NCI-H2171 treated with DMSO at 0.1 percent for 48 hours (cell line): ENCODE measurements at places on chromosomes 4 and X.

GRCh38 chr4:126916626-126917140, 716.1 kb upstream of the INTU start:
- peak; percentile 42 for DNase-seq

DNA sequence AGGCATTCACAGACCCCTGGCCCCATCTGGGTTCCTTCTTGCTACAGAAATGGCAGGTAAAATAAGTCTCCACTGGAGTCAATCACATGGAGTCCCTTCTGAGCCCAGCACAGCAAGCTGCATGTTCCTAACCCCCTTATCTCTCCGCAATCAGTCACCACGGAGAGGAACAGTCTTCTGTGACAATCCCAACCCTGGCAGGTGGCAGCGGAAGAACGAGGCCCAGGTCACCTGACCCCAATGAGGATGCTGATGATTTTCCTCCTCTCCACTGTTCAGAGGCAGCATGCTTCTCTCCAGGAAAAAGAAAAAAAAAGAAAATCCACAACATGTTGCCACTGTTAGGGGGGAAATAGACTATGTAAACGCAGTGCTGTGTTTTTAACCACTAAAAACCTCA, 50.1 kb downstream of the TSPAN5 start:
- peak; percentile 3 for DNase-seq

DNA sequence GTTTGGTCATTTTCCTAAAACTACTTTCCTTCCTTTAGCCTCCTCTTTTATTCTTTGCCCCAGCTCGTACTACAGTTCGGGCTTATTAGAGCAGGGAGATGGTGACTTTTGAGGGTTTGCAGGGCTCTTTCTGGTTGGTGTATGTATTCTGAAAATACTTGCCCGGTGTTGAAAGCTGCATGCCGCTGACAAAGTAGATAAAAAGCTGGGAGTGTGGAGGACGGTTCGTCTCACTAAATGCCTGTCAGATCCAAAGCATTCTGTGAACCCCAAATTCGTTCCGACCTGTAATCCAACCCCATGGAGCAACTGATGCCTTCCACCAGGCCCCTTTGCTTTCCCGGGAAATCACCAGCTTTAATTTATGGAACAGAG, 19.2 kb downstream of the TRIM2 start:
- no peak for DNase-seq

- no peak for DNase-seq
Measured at GRCh38 chr4:41528512-41529205, 9.3 kb upstream of the LIMCH1 start.

DNA sequence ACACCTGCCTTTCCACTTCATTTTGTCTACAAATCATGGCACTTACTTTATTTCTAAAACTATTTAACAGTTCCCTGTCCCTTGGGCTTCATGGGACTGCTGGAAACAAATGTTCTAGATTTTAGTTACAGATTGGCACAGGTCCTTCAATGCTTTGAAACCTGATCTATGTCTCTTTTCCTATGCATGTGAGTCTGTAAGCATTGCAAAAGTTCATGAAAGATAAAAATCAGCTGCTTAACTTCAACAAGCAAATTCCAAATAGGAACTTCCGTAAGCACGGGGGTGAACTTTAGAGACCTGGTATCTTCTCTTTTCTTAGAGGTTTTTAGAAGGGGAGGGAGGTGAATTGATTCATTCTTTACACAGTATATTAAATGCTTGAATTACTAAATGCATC, 9.5 kb downstream of the LGI2 start:
- peak; percentile 76 for DNase-seq

DNA sequence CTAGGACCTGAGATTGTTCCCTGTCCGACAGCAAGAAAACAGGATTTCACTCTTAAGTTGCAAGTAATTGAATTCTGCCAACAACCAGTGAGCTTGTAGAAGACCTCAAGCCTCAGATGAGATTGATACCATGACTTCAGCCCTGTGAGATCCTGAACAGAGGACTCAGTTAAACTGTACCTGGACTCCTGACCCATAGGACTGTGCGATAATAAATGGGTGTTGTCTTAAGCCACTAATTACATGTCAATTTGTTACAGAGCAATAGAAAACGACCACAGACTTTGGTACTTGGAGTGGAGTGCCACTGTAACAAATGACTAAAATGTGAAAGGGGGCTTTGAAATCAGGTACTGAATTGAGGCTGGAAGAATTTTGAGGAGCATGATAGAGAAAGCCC, 12.0 kb downstream of the PBDC1 start:
- no peak for DNase-seq

GRCh38 chr4:53914313-53915016, 149.9 kb downstream of the CHIC2 start:
- no peak for DNase-seq

GRCh38 chr4:85058551-85058950, 92.1 kb upstream of the WDFY3 start:
- DNase-seq: no peak

GRCh38 chr4:176964116-176964691, 171.5 kb upstream of the VEGFC start:
- no peak for DNase-seq

GRCh38 chr4:153877898-153878297, 89.0 kb upstream of the SFRP2 start:
- no peak for DNase-seq

DNA sequence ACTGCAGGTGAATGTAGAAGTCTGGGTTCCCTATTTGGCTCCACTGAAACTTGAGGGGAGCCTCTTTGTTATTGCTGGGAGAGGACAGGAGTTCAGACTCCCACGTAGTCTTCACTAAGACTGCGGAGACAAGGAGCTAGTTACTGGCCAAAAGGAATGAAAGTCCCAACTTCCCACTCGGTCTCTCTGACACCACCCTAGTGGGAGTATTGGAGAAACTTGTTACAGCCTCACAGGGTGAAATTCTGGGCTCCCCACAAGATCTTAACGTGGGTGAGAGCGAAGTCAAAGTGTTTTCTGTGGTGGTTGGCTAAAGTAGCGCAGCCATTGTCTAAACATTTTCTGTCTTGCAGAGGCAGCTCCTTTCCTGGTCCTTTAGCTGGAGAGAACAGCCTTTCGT, 13.5 kb downstream of the MYOZ2 start:
- DNase-seq: no peak

GRCh38 chrX:111180750-111181240, 84.8 kb downstream of the PAK3 start:
- DNase-seq: no peak

- no peak for DNase-seq
Measured at GRCh38 chrX:71292669-71293365, 8.7 kb upstream of the ITGB1BP2 start.

DNA sequence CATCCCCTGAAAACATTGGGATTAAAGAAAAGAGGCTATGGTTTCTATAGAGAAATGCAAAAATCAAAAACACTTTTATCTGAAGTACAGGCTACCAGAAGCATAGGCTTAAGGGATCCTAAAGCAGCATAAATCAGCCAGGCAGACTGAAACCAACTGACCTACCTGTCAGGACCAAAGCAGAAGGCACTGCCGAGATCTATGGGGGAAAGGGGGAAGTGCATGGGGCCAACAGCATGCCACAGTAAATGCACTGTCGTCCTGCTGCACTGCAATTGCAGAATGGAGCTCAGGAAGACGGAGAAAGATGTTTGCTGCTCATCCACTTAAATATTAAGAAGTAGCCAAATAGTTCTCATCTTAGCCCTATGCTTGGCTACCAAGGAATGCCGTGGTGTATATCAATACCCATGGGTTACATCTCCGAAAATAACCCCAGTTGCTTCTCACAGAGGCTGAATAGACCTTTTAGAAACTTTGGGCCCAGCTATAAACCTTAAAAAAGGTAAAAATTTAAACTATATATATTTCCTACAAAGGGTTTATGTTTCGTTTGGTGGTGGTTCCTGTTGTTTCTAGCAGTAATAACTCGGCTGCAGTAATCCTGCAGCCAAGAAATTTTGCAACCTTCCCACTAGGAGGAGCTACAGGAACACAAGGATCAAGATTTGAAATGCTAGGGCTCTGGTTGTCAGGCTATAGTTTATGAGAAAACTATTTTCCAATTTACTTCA, 312.2 kb upstream of the DIAPH2 start:
- DNase-seq: peak; percentile 65

- no peak for DNase-seq
Measured at GRCh38 chr4:2281575-2282343, 19.9 kb upstream of the MXD4 start.

DNA sequence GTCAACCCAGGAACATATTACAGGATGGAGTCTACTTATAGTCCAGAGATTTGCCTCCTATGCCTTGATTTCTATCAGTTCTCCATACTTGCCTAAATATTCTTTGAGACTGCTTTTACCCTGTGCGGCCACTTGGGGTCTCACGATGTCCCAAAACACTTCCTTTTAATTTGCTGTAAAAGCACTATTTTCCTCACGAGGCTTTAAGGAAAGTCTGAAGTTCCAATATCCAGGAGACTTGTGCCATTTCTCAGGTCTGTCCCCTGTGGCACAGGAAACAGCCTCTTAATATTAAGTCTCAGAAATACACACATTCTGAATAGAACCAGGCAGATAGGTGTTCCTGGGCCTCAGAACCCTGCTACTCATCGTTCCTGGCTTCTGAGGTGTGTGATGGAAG, 142.9 kb downstream of the TMEM164 start:
- peak; percentile 21 for DNase-seq

- DNase-seq: no peak
Measured at GRCh38 chr4:123278755-123279154, 117.8 kb upstream of the SPRY1 start.

DNA sequence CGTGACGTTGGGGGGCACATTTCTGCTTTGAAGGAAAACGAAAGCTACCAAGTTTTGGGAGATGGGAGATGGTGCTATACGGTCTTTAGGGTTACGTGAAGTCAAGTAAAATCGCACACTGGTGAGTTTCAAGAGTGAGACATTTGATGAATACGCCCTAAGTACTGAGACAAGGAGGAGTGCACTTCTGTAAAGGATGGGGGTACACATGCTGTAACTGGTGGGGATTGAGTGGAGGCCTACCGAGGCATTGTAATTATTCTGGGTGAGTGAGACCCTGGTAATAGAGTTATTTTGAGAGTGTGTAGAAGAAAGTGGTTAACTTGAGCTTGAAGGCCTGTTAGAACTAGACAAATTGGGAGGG, 536 bp downstream of the SH3BGRL start:
- DNase-seq: no peak

- DNase-seq: no peak
Measured at GRCh38 chr4:98601708-98602107, 56.7 kb downstream of the TSPAN5 start.

- DNase-seq: no peak
Measured at GRCh38 chr4:125801373-125801772, 486.6 kb downstream of the FAT4 start.

DNA sequence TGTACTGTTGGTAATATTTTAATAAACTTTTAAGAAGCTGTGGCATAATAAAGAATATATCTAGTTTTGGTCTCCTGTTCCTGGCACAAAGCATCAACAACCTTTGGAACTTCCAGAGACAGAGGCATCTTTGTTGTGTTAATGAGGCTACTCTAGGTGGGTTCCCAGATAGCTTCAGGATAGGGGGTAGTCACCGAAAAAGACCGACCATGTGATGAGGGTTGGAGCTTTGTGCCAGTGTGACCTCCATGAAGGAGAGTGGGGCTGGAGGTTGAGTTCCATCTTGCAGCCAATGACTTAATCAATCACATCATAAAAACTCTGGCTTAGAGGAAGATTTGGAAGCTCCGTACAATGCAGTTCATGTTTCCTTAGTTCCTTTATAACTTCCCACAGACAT, 9.9 kb downstream of the PPAT start:
- DNase-seq: no peak

- no peak for DNase-seq
Measured at GRCh38 chr4:26122690-26123089, 198.1 kb upstream of the RBPJ start.

GRCh38 chr4:140595065-140595464, 26.3 kb upstream of the UCP1 start:
- peak; percentile 36 for DNase-seq

DNA sequence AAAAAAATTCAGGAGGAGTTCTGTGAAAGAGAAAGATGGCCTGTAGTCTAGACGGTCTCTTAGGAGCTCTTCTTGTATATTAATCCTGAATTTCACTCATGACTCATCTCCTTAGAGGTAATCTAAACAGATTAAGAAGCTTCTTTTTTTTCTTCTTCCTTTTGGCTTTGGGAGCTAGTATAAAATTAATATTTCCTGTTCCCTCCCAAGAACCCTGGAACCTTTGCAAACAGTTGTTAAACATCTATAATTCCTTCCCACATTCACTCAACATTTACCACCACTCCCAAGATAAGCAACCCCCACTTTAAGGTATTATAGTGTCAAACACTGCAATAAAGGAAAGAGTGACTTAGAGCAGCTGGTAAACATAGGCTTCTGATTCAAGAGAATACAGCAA, 146.4 kb upstream of the EDNRA start:
- no peak for DNase-seq

DNA sequence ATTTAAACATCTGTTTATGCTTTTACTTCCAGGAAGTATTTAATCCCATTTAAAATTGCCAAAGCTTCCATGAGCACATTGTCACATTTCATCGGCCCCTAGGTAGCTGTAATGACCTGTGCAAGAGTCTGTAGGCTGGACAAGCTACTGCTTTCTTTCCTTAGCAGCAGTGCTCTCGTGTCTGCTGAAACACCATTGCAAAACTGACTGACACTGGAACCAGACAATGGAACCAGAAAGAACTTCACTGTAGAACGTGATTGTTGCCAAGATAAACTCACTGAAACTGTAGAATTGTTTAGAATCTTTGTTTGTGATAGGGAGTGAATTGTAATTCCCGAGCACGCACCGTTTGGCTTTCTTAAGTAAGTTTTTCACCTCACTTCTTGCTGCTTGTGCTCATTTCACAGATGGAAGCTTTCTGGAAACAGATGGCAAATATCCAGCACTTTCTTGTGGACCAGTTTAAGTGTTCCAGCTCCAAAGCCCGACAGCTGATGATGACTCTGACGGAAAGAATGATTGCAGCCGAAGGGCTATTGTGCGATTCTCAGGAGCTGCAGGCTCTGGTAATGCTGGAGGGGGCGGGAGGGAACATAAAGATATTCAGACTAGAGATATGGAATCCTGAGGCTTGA, 36.9 kb downstream of the EVC start:
- DNase-seq: no peak

GRCh38 chr4:21202959-21203358, 502.7 kb downstream of the PACRGL start:
- no peak for DNase-seq

DNA sequence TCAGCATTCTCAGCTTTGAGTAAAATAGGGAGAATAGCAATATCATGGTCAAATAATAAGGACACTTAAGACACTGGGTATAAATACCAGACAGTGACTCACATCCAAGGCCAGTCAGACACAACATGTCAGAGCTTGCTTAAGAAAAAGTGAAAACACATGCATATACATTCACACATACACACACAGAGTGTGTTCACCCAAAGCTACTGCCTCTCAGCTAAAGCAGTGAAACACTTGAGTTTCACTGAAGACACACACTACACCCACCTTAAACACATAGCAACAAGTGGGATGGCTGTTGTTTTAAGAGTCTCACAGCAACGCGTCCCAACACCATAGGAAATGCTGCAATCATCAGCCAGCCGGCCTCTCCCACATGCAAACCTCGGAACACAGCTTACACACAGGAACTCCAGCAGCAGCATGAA, 14.4 kb downstream of the SHROOM4 start:
- DNase-seq: no peak

GRCh38 chr4:156109943-156110900, 156.6 kb upstream of the CTSO start:
- no peak for DNase-seq
